ENCODE measurements at places on chromosomes 3 and 15.

GRCh38 chr15:48696627-48697312 is 51.3 kb upstream of the FBN1 start:
- DNase-seq, result no peak

GRCh38 chr3:139559541-139559940 is 20.0 kb upstream of the RBP1 start:
- no peak for DNase-seq

- no peak for DNase-seq
These were observed 634.2 kb downstream of the NAALADL2 start for GRCh38 chr3:175493301-175493700.

DNA sequence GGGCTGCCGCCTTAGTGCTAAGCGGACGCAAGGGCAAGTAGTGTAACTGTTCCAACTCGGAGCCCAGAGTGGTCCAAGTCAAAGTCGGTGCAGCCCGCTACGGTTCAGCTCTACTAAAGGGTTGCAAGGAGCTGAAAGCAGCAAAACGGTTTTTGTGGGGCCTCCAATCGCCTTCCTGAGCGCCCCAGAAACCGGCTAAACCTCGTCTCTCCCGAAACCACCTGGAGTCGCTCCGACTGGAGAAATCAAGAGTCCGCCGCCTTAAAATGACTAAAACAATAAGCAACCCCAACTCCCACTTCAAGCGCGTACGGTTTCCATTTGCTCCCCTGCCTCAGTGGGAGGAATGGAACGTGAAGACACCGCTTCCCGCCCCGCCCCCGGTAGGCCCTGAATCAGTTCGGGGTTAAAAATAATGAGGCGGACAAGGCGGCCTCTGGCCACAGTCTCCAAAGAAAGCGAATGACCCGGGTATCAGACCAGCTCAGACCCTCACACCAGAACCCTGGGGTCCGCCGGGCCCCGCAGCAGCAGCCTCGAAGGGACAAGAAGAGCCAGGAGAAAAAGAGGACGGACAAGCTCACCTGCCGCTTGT is 401 bp downstream of the SEC11A start:
- DNase-seq, result no peak

GRCh38 chr3:149003653-149004305 is 12.4 kb downstream of the GYG1 start:
- DNase-seq, result no peak

DNA sequence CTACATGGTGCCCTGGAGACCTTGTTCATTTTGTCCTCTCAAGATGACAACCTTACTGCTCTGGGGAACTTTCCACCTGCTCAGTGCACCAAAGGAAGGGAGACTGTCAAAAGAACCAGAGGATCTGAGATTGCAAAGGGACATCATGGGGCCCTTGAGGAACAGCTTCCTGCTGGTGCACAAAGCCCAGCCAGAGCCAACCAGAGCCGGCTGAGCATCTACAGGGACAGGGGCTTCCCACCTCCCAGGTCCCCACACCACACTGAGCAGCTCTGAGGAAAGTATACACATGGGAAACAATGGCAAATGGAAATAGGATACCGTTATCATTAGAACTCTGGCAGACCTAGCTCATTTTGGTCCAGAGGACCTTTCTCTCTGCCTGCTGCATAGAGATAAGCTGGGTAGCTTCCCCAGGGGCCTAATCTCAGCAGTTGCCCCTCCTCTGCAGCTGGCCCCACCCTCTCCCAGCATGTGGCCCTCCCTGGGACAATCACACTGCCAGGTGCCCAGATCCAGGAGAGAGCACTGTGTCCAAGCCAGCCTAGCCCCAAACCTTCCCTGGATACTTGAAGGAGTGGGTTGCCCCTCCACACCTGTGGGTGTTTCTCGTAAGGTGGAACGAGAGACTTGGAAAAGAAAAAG is 123.4 kb upstream of the PRR20G start:
- DNase-seq, result no peak
